ENCODE measurements at places on chromosomes 5 and 9.

- no peak for DNase-seq
Observed at GRCh38 chr9:136645903-136646754, 16.6 kb upstream of the EGFL7 start.

DNA sequence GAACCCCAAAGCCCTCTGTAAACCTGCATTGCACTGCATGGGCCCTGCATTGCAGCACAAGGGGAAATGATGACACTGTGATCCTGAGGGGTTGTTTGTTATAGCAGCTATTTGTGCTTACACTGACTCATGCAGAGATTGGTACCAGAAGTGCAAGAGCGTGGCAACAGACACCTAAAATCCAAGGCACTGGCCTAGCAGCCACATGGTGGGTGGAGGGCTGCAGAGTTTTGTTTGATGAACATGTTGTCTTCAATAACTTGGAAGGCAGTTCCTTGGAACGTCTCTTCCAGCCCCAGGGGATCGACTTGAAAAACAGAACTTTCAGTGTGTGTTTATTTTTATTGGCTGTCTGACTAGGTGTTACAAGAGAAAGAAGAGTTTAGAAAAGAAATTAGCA is 14.5 kb downstream of the FCN2 start:
- DNase-seq, result no peak

DNA sequence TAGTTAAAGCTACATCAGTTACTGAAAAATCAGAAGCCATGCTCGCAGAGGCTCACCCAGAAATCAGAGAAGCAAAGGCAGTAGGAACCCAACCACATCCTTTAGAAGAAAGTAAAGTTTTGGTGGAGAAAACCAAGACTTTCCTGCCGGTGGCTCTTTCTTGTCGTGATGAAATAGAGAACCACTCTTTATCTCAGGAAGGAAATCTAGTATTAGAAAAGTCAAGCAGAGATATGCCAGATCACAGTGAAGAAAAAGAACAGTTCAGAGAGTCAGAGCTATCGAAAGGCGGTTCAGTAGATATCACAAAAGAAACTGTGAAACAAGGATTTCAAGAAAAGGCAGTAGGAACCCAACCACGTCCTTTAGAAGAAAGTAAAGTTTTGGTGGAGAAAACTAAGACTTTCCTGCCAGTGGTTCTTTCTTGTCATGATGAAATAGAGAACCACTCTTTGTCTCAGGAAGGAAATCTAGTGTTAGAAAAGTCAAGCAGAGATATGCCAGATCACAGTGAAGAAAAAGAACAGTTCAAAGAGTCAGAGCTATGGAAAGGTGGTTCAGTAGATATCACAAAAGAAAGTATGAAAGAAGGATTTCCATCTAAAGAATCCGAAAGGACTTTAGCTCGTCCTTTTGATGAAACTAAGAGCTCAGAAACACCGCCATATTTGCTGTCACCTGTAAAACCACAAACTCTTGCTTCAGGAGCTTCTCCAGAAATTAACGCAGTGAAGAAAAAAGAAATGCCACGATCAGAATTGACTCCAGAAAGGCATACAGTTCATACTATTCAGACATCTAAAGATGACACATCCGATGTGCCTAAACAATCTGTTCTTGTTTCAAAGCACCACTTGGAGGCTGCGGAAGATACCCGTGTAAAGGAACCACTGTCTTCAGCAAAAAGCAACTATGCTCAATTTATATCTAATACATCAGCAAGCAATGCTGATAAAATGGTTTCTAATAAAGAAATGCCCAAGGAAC is 47.2 kb downstream of the CMYA5 start:
- DNase-seq, result no peak

- DNase-seq, result no peak
Observed at GRCh38 chr5:80068775-80069174, 33.6 kb downstream of the THBS4 start.

DNA sequence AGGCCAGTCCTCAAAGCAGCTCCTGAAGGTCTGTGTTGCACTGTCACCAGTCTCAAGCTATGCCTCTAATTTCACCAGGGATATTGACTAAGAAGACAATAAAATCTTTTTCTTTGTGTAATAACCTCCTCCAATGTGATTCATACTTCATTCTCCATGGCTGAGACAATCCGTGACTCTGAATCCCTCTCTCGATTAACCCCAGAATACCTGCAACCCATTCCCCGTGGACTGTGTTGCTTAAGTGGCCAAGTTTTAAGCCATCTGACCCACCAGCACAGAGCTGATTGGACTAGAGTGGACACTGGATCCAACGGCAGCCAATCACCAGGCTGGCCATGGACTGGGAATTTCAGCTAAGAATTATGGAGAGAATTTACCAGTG is 5.4 kb upstream of the CCIN start:
- no peak for DNase-seq

- DNase-seq, result no peak
Observed at GRCh38 chr5:72110394-72111013, 3.2 kb downstream of the MAP1B start.

GRCh38 chr9:17021387-17021970 is 113.4 kb upstream of the CNTLN start:
- DNase-seq, result no peak

DNA sequence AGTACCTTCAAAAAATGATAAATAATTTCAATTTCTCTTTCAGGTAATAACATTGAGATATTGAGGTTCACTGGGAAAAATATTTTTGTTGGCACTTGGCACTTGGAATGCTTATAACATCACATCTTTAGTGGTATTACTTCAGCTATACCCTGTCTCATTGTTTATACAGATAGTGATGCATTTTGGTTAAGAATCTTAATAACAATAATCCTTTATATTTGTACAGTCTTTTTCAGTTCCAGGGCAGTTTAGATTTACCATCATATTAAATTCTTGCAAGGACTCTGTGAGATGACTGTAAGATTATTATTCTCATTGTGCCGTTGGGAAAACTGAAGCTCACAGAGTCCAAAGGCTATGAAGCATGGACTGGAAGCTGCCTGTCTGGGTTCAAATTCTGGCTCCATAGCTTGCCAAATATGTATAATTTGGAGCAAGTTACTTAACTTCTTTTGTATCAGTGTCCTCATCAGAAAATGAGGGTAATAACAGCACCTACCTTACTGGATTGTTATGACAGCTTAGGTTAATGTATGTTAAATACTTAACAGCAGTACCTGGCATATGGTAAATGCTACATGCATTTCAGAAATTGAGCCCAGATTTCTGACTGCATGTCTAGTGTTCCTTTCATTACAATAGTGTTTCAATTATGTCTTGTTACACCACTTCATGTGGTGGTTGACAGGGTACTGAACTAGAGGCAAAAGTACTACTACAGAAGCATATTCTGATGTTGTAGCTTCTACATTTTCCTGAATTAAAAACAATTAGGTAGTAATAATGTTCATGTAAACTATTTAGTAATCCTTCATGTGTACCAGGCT is 272.2 kb downstream of the PLK2 start:
- DNase-seq, result no peak

DNA sequence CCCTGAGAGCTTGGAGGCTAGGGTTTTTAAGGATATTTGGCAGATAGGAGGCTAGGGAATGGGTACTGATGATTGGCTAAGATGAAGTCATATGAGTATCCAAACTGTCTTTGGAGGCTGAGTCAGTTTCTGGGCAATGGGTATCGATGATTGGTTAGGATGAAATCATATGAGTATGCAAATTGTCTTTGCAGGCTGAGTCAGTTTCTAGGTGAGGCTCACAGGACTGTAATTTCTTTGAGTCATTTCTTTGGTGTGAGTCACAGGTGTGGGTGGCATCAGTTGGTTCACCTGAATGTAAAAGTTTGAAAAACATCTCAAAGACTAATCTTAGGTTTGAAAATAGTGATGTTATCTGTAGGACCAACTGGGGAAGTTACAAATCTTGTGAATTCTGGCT is 1068.0 kb downstream of the NR2F1-AS1 start:
- DNase-seq, result no peak

Data from ecto neural progenitor cell (in vitro differentiated cells).